ENCODE measurements at places on chromosomes 1 and 21.

DNA sequence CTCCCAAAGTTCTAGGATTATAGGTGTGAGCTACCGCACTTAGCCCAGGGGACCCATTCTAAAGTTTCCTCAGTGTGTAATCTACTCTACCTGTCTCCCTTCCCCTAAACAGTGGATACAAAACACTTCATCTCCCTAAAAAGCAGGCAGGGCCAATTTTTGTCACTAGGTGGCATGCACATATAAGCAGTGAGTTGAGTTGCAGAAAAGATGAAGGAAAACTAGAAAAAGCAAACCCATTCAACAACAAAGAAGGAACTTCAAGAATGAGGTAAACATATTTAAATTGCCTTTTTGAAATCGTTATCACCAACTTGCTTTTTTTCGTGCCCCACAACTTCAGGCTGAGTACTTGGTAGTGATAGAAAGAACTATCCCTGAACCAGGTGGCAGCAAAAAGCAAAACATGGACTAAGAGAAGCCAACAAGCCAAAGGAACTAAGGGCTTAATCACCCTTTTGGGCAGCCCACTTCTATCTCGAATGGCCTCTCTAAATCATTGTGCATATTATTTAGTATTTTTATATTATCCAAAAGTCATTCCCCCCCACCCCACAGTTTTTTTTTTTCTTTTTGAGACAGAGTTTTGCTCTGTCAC, 19.7 kb upstream of the ALDH9A1 start:
- peak; percentile 23 for DNase-seq

GRCh38 chr1:36781098-36781497, 253.2 kb downstream of the GRIK3 start:
- no peak for DNase-seq

DNA sequence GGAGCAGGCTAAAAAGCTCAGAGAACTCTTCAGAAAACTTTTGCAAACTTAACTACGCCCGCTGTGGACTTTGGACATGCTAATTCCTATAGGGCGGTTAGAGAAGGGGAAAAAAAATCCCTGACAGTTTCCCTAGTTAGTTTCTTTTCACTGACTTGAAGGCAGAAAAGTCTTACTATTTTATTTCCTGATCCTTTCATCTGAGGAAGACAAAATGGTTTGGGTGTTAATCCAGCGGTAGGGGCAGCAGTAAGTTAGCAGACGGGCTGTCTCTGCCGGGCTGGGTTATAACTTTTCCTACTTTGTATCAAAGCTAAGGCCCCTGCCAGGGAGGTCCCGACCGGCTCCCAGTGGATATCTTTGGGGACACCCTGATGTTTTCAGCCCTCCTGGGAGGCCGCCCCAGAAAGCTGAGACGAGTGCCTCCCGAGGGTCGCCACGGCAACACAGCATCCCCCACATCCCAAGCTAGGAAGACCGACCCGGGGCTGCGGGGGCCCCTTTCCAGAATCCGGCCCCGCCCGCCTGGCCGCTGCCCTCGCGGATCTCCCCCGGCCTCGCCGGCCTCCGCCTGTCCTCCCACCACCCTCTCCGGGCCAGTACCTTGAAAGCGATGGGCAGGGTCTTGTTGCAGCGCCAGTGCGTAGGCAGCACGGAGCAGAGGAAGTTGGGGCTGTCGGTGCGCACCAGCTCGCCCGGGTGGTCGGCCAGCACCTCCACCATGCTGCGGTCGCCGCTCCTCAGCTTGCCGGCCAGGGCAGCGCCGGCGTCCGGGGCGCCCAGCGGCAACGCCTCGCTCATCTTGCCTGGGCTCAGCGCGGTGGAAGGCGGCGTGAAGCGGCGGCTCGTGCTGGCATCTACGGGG, 162.6 kb downstream of the RUNX1 start:
- DNase-seq = no peak

DNA sequence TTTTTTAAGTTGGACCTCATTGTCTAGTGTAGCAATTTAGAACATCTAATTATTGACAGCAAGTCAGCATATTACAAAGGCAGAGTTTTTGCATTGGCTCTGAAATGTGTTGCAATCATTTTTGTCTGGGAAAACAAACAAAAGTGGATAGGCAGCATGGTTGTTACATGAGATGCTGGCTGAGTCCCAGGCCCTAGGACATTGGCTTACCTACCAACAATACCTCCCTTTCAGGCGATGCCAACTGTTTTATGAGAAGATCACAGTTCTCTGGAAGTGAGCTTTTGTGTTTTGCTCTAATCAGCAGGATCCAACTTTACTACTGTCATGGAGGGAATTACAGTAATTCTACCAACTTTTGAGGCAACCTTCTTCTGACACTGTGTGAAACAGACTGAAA, 71.5 kb upstream of the CXADR start:
- DNase-seq = peak; percentile 20

DNA sequence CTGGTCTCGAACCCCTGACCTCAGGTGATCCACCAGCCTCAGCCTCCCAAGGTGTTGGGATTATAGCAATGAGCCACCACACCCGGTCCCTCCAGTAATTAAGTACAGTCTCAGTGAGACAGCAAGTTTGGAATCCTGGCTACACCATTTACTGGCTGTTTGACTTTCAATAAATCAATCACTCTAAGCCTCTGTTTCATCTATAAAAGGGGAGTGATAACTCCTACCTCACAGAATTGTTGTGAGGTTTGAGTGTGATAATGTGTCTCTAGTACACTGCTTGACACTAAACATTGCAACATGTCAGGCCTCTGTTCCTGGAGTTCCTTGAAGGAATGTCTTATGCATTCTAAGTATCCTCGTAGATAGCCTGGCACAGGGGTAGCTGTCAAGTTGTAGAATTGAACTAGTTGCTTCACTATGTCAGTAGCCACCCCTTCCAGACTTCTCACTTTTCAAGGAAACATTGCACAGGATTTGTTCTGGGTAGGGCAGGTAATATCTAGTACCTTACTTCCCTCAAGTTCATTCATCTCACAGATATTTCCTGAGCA, 12.4 kb downstream of the ENTREP3 start:
- no peak for DNase-seq

DNA sequence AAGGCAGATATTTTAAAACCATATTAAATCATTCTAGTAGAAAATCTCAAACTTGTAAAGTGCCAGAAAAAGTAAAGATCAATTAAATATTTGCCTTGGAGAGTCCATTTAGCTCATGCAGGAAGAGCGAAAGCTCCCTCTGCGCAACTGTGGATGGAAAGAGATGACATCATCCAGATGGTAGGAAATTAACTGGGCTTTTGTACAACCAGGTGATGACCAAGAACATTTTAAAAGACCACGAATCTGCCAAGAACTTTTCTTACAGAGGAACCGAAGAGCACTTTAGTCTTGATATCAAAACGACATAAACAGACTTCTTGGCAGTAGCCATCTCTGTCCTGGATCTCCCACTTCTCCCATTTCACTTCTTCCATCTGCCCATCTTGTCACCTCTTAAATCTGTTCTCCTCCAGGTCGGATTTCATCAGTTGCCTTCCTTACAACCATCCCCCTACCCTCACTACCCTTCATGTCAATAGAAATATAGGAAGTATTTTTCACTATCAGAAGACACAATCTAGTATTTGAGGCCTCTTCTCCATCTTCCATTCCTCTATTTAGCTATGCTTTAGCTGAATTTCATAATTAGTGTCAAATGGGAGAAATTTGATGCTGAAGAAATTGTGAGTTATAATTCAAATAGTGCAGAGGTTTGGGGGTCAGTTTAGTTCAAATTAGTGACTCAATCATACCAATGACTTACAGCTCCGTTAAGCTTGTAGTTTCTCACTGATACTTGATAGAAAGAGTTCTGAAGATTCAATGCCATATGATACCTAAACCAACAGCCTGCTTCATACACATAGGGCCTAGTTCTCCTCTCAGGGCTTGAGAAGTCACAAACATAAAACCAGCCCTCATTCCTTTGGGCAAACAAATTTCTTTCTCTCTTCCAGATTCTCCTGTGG, 22.0 kb upstream of the DNASE2B start:
- no peak for DNase-seq

DNA sequence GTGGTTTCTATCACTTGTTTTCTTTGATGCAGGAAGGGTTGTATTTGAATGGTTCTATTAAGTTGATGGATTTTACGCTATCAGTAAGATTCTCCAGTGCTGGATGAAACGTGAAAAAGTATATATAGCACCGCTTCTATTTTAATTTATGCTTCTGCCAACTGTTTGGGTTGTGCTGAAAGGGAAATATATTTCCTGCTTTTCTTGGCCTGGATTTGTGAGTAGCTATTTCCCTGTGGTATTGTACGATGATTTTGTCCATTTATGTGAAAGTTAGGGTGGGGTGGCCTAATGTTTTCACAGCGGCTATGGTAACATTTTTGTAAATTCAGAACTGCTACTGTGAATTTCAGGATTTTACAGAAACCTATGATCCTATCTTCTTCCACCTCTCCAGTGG, 322 bp downstream of the C1orf162 start:
- no peak for DNase-seq

DNA sequence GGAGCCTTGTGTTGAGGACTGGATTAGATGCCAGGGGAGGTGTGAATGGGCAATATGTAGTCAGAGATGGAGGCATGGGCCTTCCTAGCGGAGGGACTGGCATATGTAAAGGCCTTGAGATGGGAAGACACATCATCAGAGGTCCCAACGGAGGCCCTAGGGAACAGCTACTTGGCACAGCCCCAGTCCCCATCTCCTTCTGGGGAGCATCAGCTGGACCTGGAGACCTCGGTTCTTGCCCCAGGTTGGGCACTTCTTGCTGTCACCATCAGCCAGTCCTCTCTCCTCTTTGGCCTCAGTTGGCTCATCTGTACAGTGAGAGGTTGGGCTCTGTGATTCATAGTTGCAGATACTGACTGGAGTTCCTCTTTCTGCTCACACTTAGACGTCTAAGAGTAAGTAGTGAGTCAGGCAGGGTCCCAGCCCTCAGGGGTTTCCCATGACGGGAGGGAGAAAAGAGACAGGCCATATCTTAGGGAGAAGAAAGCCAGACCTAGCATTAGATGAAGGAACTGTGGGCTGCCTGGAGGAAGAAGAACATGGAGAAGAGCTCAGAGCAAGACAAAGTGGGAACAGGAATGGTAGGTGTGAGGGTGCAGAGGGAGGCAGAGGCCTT, 3.4 kb upstream of the MARCKSL1 start:
- DNase-seq = no peak

GRCh38 chr1:154943649-154944400, 7.3 kb upstream of the PMVK start:
- DNase-seq = peak; percentile 27

GRCh38 chr1:109805486-109806165, 41.9 kb upstream of the EPS8L3 start:
- no peak for DNase-seq

- no peak for DNase-seq
Measured at GRCh38 chr1:100545855-100546254, 7.9 kb downstream of the GPR88 start.

DNA sequence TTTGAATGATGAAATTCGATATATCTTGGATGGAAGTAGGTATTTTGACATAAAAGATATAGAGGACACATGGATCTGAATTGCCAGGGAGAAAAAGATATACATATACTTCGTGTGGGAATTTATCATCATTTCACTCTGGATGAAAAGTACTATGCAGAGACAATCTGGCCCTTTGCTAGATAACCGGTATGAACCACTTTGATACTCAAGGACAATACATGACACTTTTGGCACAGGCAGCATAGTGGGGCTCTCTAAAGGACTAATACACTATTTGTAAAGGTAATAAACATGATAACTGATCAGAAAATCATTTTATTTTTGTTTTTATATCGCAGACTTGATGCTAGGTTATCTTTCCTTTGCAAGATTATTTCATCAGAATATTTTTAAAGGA, 24.2 kb downstream of the JAK1 start:
- no peak for DNase-seq

- DNase-seq = no peak
Measured at GRCh38 chr1:191320062-191320461, 838.2 kb upstream of the RGS18 start.

GRCh38 chr1:199691540-199691939, 336.0 kb upstream of the NR5A2 start:
- peak; percentile 22 for DNase-seq

DNA sequence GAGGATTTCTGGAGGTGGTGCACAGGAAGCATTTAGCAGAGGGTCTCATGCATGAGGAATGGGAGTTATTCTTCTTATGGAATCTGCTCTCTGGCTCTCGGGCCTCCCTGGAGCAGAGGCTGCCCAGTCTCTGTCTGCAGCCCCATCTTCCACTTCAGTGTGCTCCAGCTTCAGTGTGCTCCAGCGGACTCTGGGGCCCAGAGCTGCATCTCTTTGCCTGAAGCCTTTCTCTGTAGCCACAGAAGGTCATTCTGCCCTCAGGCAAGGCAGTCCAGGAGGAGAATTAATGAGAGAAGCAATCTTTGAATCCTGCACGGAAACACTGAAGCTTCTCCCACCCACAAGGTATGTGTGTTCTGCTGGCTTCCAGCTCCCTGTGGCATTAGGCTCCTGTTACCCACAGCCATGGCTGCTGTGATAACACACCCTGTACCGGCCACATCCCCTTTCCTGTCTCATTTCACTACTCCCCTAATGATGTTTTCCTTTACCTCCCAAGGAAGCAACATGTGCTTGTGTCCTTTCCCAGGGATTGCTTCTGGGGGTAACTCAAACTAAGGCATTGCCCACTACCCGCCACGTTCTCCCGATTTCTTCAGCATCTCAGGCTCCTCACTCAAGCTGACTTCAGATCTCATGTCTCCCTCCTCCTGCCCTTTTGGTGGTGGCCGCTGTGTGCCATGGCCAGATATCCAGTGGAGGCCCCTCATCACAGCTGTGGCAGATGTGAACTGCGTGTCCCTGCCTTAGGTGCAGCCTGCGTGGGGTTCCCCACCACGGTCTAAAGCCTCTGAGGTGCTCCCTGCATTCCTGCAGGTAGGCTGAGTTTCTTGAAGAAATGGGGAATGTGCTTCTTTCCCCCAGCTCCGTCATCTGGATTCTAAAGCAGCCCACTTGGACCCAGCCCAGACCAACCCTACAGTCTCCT, 181.2 kb upstream of the GALNT2 start:
- no peak for DNase-seq

- no peak for DNase-seq
Measured at GRCh38 chr21:44763050-44763378, 38.6 kb downstream of the UBE2G2 start.

DNA sequence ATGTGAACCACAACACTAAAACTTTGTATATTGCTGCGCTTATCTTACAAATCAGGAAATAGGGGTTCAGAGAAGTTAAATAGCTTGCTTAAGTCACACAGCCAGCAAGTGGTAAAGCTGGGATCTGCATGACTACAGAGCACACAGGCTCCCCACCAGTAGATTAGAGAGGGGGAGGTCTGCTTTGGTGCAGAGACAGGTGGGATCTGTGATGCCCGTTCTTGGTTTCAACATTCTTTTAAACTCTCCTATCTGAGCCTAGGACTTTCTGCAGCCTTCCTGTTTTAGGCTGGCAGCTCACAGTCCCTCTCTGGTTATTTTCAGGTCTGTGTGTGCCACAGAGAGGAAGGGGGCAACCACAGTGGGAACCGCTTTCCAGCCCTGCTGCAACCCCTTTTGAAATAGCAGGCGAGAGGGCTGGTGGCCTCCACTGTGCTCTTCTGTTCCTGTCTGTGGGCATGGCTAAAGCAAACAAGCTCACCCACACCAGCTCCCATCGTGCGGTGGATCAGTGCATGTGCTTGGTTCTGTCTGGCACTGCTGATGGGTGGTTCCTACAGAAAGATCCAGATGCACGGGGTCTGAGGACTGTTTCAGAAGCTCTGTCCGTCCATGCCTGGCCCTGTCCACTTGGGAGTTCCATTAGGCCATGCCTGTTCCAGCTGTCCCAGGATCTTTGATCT, 1.7 kb upstream of the IL6R start:
- no peak for DNase-seq
